HEK293T (cell line): ENCODE measurements at places on chromosomes 7 and 10.

DNA sequence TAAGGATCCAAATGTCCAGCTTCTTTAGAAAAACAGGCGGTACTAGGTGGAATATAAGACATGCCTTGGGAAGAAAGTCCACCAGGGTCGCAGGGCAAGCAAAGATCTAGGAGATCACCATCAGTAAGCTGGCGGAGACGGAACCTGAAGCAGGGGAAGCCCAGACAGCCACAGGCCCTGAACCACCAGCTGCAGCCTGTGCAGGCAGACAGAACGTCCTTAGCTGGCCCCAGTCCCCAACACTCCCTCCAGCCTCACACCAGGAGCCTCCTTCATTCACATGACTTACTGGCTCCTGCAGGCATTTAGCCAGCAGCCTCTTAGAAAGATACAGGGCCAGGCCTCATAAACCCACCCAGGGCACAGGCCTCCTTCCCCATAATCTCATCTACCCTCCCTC, 17.4 kb downstream of the RGS10 start:
- DNase-seq: no peak

GRCh38 chr10:69739634-69740033, 62.1 kb upstream of the COL13A1 start:
- DNase-seq: no peak

DNA sequence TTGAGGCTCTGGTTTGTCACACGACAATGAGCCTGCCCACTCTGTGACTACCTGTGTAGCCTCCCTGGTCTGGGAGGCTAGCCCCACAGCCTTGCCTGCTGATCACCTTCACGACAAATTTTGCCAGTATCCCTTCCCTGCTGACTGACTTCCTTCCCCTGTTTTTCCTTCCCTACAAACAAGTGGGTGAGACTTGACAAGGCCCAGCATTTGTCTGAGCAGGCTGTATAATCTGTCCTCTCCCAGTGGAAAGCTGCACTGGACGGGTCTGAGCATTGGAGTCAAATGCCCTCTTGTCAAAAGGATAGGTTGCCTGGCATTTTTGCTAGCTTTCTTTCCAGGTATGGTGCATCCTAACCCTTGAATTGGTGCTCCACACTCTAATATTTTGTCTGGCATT, 1088.4 kb downstream of the KCNMA1 start:
- DNase-seq: no peak

DNA sequence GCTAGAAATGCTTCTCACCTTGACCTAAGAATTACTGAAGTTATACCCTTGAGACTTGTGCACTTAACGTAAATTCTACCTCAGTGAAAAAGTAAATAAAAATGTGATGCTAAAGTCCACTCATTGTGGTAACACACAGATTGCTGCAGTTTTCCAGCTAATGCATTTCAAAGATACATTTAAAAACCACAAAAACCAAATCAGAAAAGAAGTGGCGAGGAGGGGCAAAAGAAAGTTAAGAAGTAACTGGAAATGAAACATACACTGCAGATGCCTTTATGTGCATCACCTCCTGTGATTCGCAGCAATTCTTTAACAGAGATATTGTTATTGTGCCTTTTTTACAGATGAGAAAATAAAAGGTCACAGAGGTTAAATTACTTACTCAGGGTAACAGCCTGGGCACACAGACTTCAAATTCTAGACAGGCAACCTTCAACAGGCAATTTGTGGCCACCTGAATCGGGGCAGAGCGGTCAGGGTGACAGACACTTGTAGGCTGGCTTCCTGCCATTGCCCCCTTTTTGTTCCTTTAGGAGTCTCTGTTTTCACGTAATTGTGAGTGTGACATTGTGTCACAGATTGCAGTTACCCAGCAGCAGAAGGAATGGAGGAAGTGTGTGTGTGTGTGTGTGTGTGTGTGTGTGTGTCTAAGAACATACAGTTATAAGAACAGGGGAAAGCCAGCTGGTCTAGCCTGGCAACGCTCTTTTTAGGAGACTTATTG, 1.9 kb downstream of the WIPF3 start:
- DNase-seq: no peak

GRCh38 chr10:113063043-113063967, 113.3 kb downstream of the TCF7L2 start:
- peak; percentile 63 for DNase-seq

GRCh38 chr10:5447611-5448071, 35.3 kb downstream of the NET1 start:
- DNase-seq: no peak

DNA sequence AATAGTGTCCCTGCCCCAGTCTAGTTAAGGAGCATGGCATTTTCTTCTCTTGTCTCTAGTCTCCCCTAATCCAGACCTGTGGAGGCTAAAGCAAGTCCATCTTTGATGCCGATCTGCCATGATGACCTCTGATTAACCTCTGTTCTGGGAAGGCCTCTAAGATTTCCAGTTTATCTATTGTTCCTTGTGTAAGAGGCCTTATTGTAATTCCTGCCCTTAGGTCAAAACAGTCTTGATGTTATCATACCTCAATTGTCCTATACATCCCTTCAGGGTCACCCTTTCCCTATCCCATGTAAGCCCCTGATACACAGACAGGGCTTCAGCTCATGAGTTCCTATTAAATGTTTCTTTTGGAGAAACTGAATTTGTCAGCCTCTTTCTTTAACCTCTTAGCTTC, 4.9 kb upstream of the ZMIZ2 start:
- DNase-seq: no peak

DNA sequence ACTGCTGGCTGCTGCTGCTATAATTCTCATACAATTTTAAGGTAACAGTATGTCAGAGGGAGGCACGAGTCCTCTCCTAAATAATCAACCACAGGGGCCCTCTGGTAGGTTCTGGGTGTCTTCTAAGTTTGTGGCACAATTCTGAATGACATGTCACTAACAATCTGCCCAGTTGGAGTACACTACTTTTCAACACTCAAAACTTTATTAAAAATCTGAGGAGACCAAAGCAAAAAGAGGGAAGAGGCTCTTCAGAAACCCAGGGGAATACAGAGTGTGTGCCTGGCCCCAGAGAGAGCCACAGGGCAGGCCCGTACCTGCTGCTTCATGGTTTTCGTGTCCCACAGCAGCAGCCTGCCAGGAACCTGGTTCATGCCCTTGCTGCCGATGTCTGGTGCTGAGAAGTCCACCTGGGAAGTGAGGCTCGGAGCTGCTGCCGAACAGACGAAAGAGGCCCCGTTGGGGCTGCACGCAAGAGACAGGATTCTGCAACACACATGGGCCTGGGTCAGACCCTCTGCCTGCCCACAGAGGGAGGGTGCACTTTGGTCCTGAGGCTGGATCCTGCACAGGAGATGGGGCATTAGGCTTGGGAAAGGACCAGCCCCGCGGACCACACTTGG, 18.3 kb downstream of the WDR91 start:
- DNase-seq: no peak

- no peak for DNase-seq
These were observed 5.5 kb downstream of the ADCK2 start for GRCh38 chr7:140678081-140678815.

DNA sequence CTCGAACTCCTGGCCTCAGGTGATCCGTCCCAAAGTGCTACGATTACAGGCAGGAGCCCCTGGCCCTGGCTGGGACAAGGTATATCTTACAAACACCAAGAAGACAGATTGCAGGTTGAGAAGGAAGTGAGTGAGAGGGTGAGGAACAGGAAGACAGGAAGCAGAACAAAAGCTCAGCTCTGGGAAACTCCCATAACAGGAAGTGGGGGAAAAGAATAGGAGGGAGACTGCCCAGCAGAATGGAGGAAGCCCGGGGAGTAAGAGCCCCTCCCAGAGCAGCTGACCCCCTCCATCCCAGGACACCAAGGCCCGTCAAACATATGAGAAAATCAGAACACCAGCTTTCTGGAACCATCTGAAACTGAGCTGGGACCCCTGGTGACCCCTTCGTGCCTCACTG, 2.9 kb downstream of the TECPR1 start:
- DNase-seq: no peak

DNA sequence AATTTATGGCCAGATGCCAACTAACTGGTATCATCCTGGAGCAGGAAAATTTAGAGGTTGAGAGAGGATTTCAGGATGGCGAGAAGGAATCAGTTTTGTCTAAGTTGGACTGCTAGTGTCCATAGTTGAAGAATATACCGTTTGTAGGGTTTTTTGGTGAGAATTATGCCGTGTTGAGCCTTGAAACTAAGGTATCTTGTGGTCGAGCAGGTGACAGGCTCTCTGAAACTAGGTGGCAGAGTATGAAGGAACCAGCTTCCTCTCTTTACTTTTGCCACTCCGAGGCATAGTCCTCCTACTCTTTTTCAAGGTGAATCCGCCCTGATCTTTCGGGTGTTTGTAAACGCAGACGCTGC, 9.7 kb downstream of the MDFIC start:
- DNase-seq: no peak

- no peak for DNase-seq
These were observed 108.5 kb downstream of the CFTR start for GRCh38 chr7:117588352-117588794.

- no peak for DNase-seq
These were observed 68.6 kb downstream of the DYNC2I1 start for GRCh38 chr7:158924956-158925355.

- no peak for DNase-seq
These were observed 52.0 kb upstream of the NMT2 start for GRCh38 chr10:15220445-15220844.

- no peak for DNase-seq
These were observed 261.6 kb downstream of the ZEB1 start for GRCh38 chr10:31580646-31581045.

- DNase-seq: no peak
These were observed 278.5 kb downstream of the TCF7L2 start for GRCh38 chr10:113228530-113228929.

DNA sequence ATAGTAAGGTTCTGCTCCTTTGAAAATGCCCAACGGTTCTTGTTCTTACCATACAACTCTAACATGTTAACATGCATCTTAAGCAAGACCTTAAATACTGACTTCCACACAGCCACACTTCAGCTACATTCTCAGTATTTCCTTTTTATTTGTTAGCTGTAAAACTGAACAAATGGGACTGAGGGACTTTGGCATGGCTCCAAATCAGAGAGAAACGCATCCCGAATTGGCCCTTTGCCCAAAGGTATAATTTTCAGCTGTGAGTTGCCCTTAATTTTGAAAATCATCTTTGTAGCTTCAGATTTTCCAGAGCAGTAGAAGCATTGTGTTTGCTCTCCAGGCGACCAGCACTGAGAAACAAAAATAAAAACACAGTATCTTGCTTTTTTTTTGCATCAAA, 56.4 kb downstream of the NEUROD6 start:
- DNase-seq: no peak

DNA sequence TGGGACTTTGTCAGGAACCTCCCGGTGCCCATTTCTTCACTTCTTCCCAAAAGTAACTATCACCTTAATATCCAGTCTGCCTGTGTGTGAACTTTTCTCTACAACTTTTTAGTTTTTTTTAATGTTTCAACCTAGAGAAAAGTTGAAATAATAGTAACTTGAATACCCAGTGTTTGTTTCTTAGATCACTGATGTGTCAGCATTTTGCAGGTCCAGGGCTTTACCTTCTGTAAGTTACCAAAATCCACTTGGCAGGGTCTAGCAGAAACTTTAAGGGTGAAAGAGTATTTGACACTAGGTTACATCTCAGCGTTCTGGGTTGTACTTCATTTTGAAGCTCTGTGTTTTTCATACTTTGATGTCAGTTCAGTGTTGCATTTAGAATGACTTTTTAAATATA, 372.7 kb downstream of the ARL4A start:
- DNase-seq: no peak

DNA sequence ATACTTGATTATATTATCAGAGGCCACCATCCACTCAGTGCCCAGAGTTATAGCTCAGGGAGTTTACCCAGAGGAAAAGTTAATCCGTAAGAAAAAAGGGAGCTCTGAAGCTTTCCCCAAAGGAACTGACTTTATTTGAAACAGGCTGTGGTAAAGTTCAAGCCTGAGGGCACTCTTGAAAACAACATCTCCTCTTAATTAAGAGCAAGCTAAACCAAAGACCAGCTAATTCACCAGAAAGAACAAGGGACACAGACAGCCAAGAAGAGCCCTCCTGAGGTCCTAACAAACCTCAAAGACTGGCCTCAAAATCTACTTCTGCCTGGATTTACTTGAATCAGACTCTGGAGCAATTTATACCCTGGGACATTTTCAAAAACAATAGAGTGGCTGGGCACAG, 159.6 kb upstream of the CHST15 start:
- DNase-seq: no peak

GRCh38 chr10:71522442-71523144, 125.9 kb downstream of the CDH23 start:
- DNase-seq: no peak

- no peak for DNase-seq
These were observed 10.4 kb downstream of the TAX1BP1 start for GRCh38 chr7:27750316-27750715.

DNA sequence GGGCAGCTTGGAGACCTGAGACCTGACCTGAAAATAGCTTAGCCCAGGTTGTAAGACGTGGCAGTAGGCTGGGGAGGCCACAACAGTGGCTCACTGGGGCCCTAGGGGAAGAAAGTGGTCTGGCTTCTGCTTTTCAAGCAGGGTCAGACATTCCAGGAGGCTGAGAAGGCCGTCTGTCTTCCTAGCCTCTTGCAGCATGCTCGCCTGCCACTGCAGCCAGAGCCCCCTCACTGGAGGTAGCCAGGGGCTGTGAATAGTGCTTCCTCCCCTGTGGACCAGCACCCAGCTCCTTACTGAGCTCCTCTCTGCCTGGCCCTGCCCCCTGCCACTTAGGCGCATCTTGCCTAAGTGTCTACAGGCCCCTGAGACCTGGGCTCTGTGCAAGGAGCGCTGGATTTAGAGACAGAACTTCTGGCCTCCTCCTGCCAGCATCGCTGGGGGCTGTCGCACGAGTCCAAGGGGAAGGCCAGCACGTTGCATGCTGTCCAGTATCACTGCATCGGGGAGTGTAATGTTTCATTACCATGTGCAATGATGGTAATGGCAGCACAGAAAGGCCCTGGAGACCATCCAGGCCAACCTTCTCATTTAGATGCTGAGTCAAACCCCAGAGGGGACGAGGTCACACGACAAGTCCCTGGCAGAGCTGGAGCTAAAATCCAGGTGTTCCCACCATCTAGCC, 12.7 kb downstream of the ZMIZ1 start:
- DNase-seq: no peak

- no peak for DNase-seq
These were observed 53.8 kb upstream of the LRRC4 start for GRCh38 chr7:128084896-128085608.

GRCh38 chr10:102347236-102347828, 48.2 kb upstream of the NFKB2 start:
- peak; percentile 62 for DNase-seq

GRCh38 chr7:157923903-157924630, 587.3 kb downstream of the DNAJB6 start:
- no peak for DNase-seq

- no peak for DNase-seq
These were observed 67.7 kb downstream of the HIBADH start for GRCh38 chr7:27595009-27595408.
